ENCODE measurements at places on chromosomes 2 and 18.

GRCh38 chr2:85324639-85325465, 2.9 kb downstream of the TGOLN2 start:
- DNase-seq: no peak

DNA sequence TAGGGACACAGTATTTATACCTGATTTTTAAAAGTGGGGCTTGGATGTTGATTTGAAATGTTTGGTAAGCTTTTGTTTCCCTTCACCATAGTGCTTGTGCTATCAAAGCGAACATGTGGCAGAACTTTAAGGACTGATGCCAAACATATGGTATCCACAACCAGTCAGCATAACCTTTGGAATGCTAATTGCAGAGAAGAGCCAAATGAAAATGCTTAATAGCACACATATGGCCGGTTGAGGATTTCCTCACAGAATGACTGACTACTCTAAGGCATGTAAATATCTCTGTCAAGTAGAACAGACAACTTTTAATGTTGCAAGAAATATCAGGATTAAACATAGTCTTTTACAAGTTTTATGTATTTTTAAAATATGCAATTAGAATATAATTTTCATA, 120.9 kb upstream of the COL3A1 start:
- peak; percentile 81 for DNase-seq

- no peak for DNase-seq
Measured at GRCh38 chr2:200450288-200450687, 59.6 kb downstream of the KCTD18 start.

DNA sequence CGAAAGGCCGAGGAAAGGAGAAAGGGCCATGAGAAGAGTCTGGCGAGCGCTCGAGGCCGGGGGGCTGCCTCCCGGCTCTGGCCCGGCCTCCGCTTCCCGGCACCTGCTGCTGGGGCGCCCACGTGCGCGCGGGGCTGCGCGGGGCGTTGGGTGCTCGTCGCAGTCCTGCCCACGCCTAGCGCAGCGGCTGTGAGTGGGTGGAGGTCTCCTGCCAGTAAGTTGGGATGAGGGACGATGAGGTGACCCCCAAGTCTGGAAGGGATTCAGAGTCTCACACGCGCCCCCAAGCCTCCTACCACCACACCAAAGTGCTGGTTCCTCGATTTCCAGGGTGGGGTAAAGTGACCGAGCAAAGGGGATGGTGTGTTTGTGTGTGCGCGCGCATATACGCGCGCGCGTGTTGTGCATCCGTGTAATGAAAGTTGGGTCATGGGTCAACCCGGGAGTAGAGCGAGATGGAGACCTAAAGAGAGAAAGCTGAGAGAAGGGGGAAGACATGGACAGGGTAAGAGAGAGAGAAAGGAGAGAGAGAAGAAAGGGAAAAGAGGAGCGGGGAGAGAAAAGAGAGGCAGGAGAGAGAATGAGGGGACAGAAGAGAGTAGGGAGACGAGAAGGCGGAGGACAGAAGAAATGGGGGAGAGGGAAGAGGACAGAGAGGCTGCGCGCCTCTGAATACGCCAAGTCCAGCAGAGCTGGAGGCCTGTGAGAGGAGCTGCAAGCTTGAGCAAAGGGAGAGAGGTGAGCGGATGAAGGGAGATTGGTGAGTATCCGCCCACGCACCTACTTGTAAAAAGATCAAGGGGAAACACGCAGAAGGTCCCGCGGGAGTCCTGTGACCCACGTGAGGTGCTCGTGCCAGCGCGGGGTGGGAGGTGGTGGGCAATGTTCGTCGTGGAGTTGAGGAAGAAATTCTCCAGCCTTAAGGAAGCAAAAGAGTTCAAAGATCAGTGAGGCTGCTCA, 1.7 kb upstream of the NETO1 start:
- peak; percentile 29 for DNase-seq

GRCh38 chr2:3001615-3002560, 375.7 kb downstream of the EIPR1 start:
- no peak for DNase-seq

- DNase-seq: peak; percentile 43
Measured at GRCh38 chr18:54878159-54878622, 49.9 kb downstream of the RAB27B start.

- no peak for DNase-seq
Measured at GRCh38 chr2:191907091-191907490, 60.2 kb upstream of the CAVIN2 start.

- DNase-seq: peak; percentile 58
Measured at GRCh38 chr2:11393711-11394236, 49.3 kb upstream of the ROCK2 start.

DNA sequence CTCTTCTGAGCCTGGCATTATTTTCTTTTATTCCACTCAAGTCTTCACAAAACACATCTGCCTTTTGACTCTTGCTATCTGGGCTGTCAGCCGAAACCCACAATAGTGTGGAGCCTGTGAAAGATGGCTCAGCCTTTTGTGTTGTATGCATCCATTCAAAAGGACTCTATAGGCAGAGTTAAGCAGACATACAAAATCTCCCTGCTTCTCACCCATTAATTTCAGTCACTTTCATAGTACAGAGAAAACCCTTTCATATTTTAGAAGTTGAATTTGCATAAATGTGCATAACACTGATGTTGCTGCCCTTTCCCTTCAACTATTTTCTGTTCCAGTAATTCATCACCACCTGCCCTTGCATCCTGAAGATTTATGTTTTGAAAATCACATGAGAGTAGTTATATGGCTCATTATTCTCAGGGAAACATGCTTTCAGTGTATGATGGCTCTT, 154.6 kb downstream of the EVA1A start:
- DNase-seq: no peak

GRCh38 chr2:122634256-122634655, 878.8 kb downstream of the TSN start:
- peak; percentile 84 for DNase-seq

DNA sequence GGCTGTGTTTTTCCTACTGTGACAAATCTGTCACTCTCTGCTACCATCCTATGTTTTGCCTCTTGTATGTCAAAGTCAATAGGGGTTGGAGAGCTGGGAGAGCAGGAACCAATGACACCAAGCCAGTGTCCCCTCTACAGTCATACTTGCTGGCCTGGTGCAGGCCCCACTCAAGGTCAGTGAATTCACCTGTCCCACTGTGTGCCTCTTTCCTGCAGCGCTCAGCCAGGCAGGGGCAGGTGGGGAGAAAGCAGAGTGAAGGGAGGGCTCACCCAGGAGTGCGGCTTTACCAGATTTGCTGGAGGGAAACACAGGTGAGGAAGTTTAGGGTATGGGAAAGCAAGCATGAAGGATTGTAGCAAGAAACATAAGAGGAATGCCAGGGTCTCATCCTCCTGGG, 114.5 kb downstream of the GYPC start:
- DNase-seq: no peak

- DNase-seq: peak; percentile 77
Measured at GRCh38 chr2:206084439-206084869, 1.5 kb downstream of the INO80D start.

GRCh38 chr2:240166191-240166590, 25.7 kb upstream of the OTOS start:
- no peak for DNase-seq

DNA sequence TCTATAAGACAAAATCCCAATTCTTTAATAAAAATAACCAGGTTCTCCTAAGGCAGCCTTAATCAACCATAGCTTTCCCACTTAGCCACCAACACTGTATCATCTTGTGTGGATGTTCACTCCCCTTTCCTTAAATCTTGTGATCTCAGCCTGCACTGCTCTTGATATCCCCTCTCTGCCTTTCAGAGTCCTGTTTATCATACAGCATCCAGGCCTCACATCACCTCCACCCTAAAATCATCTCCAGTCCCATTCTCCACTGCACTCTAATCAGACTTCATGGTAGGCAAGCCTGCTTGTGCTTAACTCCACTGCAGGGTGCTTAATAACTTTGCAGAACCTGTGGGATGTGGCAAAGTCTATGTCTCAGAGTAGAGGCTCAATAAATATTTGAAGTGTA, 18.8 kb downstream of the ARHGAP15 start:
- no peak for DNase-seq

- no peak for DNase-seq
Measured at GRCh38 chr2:21486445-21486844, 362.7 kb downstream of the TDRD15 start.

DNA sequence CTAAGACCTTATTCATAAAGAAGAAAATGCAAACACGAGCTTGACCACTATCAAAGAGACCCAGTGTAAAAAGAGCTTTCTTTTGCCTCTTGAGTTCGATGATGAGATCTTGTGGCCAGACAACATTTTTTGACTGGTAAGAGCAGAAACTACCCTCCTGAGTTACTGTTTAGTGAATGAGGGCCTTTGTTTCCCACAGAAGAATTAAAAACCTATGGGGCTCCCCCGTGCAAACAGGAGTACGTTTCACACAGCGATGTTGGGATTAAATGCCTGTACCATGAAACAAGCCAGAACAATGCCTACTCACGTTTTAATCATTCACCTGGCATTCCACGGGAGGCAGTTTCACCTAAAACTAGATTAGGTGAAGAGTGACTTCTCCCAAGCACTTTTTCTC, 36.0 kb downstream of the MYCN start:
- DNase-seq: no peak

GRCh38 chr2:14016289-14016955, 616.1 kb upstream of the LRATD1 start:
- peak; percentile 80 for DNase-seq

GRCh38 chr18:50724751-50725151, 95.1 kb downstream of the MRO start:
- no peak for DNase-seq

- no peak for DNase-seq
Measured at GRCh38 chr2:106847366-106847765, 38.6 kb downstream of the ST6GAL2 start.

- no peak for DNase-seq
Measured at GRCh38 chr2:112829961-112830681, 6.5 kb downstream of the IL1B start.

DNA sequence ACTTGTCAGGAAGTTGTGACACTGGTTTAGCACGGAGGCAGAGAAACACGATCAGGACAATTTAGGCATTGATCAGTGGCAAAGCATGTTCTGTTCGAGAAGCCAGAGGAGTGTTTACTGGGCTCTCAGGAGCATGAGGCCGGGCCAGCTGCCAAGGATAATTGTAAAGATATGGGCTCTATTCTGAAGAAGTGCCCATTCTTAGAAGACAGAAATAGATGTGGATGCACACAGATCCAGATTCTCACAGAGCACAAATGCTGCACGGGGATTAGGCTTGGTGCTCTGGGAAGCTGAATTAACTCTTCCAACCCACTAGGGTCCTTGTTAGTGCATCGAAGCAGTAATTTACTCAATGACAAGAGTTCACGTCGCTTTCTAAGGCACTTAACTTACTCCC, 16.2 kb downstream of the AFF3 start:
- DNase-seq: no peak

DNA sequence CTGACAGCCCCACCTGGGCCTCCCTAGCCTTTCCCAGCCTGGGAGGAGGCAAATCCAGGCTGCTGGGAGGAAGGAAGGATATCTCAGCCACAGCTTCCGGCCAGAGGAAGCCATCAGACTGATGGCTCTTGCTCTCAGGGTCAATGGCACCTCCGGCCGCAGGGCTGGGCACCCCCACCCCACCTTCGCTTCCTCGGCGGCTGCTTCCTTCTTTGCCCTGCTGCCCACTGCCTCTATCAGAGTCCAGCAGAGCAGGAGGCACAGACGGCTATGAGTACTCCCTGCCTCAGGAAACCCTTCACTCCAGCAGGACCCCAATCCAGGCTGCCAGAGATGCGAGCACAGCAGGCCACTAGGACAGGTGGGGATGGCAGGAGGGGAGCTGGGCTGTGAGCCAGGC, 3.3 kb downstream of the SEMA4C start:
- no peak for DNase-seq

DNA sequence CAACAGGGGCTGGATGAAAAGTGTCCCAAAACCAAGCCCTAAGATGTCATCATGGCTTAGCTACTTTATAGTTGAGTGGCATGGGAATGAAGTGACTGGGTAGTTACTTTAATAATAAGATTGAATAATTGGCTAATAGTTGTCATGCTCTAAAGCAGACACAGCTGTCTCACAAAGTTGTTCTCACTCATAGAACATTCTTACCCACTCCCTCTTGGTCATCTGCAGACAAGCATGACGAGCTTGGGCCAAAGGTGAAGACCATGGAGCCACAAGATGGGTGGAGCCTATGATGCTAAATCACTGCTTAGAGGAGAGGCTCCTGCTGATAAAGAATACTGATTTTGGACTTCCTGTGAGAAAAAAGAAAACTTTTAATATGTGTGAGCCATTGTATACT, 62.4 kb upstream of the MMADHC start:
- DNase-seq: no peak

GRCh38 chr2:202270487-202270886, 4.9 kb downstream of the NOP58 start:
- DNase-seq: no peak

DNA sequence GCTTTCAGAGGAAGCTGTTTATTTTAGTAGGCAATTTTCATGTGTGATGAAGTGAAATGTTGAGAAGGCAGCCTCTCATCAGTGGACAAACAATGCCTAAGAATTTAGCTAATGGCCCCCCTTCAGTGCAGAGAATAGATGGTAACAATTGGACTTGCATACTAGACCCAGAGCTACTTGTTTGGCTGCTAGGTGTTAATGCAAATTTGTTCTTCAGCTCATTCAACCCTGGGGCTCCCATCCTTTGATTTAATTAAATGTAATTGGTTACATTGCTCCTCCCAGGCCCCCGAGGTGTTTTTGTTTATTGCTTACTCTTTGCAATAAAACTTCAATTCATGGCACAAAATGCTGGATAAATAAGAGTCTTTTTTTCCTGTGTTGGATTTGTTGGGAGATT, 68.6 kb downstream of the CAMKMT start:
- no peak for DNase-seq

GRCh38 chr2:240500561-240501423, 57.0 kb downstream of the ANKMY1 start:
- DNase-seq: no peak

- no peak for DNase-seq
Measured at GRCh38 chr2:17661460-17661859, 92.2 kb downstream of the SMC6 start.

DNA sequence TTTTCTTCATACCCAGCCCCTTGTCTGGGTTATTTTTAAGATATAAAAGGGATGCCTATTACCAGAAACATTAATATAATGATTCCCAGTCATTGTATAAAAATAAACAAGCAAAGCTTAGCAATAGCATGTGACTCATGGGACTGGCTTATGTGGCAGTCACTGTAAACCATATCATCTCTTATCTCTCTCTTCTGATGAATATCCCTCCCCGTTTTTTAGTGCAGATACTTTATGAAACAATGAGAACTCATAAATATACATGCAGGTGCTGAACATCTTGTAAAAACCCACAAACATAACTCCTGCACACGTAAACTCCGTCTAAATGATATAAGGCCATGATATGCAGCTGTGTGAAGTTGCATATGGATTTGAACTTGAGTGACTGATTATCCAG, 154.9 kb downstream of the MGAT5 start:
- no peak for DNase-seq

GRCh38 chr2:151025816-151026215, 235.8 kb downstream of the RBM43 start:
- no peak for DNase-seq

DNA sequence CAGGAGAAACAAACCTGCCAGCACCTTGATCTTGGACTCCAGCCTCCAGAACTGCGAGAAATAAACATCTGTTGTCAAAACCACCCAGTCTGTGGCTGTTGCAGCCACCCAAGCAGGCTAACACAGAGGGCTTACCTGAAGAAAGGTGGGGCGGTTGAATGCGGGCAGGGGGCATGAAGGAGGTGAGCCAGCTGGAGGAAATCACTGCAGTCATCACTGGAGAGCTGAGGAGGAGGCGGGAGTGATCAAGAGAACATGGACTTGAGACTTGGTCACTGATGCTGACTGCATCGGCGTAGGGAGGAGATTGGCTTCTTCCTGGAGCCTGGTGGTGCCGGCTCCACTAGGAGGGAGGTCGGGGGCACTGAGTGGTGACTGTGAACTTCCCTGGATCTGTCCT, 14.6 kb upstream of the ARMC9 start:
- no peak for DNase-seq
